ENCODE measurements at places on chromosomes 5 and 9.
A peak's percentile ranks its signal among the peaks of the same experiment; 100 is the strongest.

GRCh38 chr9:110895147-110895905, 142.9 kb downstream of the LPAR1 start:
- DNase-seq = no peak

DNA sequence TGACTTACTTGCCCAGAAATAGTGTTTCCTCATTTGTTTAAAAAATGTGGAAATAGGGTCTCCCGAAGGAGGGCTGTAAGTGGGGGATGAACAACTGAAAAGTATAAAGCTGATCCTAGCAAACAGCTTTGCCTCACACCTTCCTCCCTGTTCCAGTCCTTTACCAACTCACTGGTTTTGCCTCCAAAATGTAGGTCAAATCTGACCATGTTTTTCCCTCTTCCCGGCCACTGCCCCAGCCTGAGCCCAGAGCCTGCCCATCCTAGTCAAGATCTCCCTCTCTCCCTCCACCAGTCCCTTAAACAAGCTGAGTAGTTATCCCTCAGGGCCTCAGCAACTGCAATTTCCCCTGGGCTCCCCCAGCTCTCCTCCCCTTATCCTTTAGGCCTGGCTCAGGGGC, 82.4 kb upstream of the FBXW11 start:
- DNase-seq = no peak

- DNase-seq = no peak
These were observed 57.0 kb upstream of the MROH2B start for GRCh38 chr5:41127967-41128690.

DNA sequence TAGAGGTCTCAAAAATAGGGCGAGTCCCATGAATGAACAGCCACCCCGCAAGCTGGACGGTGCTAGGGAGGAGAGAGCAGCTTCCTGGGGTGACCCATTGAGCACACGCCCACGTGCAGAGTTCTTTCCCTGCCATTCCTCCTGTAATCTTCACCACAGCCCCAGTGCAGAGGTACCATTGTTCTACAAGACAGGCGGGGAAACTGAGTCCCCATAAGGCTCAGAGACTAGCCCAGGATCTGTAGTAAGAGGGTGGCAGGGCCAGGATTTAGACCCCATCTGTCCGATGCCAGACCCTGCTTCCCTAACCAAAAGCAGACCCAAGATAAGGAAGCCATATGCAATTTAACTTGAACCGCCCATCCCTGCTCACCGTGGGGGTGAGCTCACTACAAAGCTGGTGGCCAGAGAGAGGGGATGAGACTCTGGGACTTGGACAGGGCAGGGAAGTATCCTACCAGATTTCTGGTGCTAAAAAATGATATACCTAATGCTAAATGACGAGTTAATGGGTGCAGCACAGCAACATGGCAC, 36.7 kb upstream of the ORM1 start:
- DNase-seq = no peak

DNA sequence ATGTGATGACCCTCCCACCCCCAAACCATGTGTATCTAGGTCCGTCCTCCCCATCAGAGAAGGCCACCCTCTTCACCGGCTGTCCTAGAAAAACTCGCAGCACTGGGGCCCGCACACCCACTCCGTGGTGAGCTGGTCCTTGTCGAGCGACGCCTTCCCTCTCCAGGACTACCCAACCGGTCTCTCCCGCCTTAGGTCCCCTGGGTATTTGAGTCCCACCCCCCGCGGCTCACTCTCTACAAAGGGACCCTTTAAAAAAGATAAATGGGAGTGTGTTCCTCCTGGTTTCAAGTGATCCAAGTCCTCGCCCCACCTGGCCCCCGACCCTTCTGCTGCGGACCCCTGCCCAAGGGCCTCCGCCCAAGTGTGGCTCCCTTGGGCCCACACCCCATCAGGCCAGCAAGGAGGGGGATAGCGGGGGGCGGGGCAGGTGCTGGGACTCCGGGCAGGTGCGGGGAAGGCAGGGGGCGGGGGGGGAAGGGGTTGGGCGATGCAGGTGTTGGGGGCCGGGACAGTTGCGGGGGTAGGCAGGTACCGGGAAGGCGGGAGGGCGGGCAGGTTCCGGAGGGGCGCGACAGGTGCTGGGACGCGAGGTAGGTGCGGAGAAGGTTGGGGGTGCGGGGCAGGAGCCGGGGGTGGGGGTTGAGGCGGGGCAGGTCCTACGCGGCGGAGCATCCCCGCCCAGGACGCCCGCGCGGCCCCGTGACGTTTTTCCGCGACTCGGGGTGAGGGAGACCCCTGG, 970 bp upstream of the ARRDC1 start:
- DNase-seq = no peak

GRCh38 chr9:8052991-8053390, 253.4 kb upstream of the DMAC1 start:
- DNase-seq = no peak

- DNase-seq = no peak
These were observed 28.8 kb downstream of the FAM163B start for GRCh38 chr9:133580419-133580738.

GRCh38 chr5:170606941-170607340, 103.1 kb downstream of the KCNIP1 start:
- DNase-seq = no peak

- no peak for DNase-seq
These were observed 4.5 kb upstream of the RPL26L1 start for GRCh38 chr5:172954751-172955159.

- DNase-seq = no peak
These were observed 66.7 kb downstream of the MRPL36 start for GRCh38 chr5:1732945-1733344.

DNA sequence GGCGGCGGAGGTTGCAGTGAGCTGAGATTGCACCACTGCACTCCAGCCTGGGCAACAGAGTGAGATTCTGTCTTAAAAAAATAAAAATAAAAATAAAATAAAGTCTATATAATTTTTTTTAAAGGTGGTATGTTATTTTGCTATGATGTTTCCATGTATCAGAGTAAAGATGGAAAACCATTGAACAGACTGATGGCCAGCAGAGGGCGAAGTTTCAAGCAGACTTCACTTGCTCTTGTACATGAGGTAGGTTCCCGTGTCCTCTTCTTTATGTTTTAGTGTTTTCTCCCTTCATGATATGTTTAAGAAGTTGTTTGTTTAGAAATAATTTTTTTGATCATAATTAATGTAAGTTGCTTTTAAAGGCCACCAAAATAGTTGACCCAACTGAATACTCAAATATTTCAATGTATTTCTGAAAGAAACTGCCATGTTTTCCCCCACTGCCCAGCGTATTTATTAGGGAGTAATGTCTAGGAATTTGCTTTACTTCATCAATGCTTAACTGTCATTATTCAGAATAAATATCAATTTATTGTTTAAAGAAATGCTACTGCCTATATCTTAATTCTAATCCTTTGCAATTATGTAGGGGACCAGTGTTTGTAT, 146.4 kb downstream of the HACD4 start:
- peak; percentile 18 for DNase-seq

DNA sequence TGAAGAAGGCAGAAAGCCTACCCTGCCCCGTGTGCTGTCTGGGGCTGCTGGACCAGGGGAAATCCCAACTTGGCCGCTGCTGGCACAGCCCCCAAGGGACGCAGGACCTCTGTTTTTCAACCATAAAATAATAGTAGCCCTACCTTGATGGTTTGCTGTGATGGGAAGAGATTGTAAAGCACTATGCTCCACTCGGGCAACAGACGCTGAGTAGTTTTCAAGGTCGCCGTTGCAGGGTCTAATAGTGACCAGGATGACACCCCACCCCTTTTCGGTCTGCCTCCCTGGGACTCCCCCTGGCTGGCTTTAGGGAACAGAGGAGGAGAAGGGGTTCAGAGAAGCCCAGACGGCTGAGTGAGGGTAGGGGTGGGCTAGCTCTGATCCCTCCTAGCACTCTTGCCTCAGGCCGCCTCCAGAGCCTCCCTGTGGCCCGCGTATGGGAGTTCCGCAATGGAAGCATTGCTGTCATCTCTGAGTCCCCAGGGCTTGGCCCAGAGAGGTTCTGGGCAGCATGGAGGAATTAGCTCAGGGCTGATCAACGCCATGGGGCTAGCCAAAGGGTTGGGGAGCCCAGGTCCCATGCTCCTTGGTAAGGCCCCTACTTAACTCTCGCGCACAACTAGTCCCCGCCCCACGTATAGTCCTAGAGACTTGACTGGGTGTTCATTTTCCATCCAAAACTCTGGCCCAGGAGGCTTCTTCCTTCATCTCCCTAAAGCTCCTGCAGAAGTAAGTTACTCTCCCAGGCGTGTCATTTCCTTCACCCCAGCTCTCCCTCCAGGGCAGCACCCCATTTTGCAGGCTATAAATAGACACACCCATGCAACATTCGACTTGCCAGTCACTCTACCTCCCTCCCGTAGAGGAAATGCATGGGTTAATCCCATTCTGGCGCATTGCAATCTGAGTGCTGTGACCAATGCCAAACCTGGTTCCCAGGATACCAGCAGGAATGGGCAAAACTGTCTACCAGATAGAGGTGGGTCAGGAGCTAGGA, 1.1 kb upstream of the IRF1 start:
- no peak for DNase-seq

- DNase-seq = no peak
These were observed 224.1 kb upstream of the ISL1 start for GRCh38 chr5:51159164-51159563.

DNA sequence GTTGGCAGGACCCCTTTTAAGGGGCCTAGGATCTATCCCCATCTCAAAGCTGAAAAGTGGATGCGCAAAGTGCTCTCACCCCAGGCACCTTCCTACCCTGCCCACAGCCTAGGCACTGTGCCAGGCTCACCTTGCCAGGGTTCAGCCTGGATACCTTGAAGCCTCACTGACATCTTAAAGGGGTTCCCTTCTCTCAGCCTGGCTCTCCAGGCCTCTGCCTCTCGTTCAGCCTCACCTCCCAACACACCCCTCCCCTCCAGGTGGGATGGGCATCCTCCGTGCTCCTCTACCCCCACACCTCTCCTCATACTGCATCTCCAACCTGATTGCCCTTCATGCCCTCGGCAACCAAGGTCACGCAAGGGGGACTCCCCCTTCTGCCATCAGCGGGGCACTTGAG, 25.5 kb downstream of the TNIP1 start:
- no peak for DNase-seq

DNA sequence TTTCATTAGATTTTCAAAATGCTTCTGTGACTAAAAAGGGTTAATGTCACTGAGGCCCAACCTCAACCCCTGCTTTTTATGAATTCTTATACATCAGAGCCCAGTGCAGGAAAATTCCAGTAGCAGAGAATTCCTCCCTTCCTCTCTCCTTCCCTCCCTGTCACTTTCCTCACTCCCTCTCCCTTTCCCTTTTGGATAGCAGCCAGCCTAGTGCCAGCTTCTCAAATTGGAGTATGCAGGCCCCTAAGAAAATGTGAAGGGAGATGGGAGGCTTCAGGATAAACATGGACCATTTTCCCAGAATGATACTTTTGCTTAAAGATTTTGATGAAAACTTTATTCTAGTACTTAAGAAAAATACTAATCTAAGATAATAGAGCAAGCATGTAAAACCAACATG, 507.4 kb downstream of the KDM4C start:
- no peak for DNase-seq

DNA sequence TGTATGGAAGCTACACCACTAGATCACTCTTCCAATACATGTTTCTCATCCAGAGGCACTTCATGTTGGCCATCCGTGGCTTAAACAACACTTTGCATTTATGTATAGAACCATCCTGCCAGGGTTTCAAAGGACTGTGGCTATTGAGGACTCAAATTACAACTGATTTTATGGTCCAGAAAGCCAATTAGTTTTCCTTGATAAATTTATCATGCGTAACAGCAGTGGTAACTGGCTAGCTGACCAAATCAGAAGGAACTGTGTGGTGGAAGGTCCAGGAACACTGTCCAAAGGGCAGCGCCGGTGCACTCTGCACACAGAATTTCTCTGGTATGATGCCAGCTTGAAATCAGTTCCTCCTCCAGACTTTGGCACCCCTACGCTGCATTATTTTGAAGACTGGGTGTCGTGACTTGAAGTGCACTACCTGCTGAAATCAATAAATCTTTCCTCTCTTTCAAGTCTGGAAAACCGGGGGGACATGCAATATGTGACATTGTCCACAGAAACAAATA, 69.3 kb upstream of the TMEM252 start:
- no peak for DNase-seq

DNA sequence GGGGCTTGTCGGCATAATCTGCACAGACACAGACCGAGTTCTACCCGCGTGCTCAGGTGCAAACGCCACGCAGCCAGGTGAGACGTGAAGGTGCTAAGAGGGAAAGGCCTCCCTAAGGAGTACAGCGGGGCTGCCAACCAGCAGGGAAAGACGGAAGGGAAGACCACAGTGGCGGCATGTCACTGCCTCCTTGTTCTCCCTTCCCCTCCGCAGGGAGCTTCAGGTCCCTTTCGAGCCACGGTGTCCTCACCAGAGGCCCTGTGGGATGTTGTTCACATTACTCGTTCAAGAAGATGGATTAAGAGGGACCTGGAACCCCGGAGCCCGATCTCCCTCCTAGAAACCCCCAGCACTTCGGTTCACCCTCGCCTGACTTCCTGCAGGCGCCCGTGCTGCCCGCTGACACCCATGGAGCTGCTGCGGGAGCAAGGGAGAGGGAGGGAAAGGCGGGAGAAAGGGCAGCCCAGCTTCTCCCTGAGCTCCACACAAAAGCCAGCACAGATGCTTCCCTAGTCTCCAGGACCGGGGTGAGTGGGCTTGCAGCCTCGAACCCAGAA, 686 bp downstream of the BRD9 start:
- no peak for DNase-seq

GRCh38 chr9:72997387-72997995, 44.6 kb upstream of the ALDH1A1 start:
- no peak for DNase-seq

All from smooth muscle cell of the brain vasculature (primary cell).